Aorta (tissue), 5 donors: ENCODE measurements at places on chromosomes 4 and X.

- no peak for DNase-seq
Observed at GRCh38 chr4:76312457-76312856, 5.9 kb downstream of the STBD1 start.

GRCh38 chr4:105895583-105896460 lies 551 bp downstream of the NPNT start:
- DNase-seq = peak; percentile 82

- DNase-seq = no peak
Observed at GRCh38 chr4:4574792-4575191, 32.9 kb upstream of the STX18 start.

DNA sequence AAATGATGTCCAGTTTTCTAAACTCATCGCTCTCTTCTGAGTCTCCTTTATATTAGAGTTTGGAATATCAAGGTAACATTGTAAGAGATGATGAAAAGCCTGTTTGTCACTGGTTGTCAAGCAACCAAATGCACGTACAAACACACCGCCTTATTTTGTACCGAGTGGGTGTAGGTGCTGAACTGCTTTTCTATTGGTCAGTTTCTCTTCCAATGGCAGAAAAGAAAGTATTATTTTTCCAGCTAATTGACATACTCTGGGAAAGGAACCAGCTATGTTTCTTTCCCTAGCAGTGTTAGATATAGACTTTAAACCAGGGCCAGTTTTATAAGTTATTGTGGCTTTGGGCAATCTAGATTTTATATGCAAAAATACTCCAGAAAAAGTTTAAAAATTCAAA lies 6.6 kb upstream of the PPM1K start:
- DNase-seq = no peak

- no peak for DNase-seq
Observed at GRCh38 chr4:79788884-79789283, 284.1 kb downstream of the ANTXR2 start.

DNA sequence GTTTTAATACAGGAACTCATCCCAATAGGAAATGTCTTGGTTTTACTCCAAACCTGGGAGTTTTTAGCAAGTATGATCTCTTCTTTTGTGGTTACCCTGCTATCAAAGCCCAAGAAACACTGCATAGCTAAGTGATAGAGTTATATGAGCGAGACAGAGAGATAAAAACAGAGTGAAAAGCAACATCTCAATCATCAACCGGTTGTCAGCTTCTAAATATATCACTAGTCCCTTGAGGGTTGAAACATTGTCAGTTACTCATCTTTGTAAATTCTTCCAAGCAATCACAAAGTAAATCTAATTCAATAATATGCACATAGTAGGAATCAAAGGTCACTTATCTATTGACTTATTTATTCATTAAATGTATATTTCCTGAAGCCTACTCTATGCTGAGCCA lies 483.9 kb downstream of the IDS start:
- DNase-seq = no peak
